ENCODE measurements at places on chromosomes 5 and 9.

DNA sequence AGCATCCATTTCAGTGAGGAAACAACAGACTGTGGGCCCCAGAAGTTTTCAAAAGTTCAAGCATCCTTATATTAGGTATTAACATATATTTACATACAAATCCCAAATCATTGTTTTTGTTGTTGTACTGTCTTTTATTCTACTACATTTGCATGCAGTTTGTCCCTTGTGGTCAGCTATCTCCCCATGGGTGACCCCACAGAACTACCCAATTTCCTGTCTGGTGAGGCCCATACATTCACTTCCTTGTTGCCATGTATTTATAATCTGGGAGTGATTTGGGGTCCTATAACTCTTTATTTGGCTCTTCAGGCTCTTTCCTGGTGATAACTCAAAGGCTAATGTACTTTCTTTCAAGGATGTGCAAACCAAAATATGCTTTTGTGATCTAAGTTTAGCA, 3.3 kb upstream of the CD180 start:
- no peaks in the 10 kb centered on the region for H3K27me3 ChIP-seq
- DNase-seq = no peak
- H3K4me3 ChIP-seq = no peak overlapping the region

- H3K27me3 ChIP-seq = no peaks in the 10 kb centered on the region
- H3K36me3 ChIP-seq = peaks cover 3% of the 10 kb centered on the region
- H3K4me3 ChIP-seq = no peak overlapping the region
- peaks cover 3% of the 10 kb centered on the region for H3K4me1 ChIP-seq
- no peak overlapping the region for H3K27ac ChIP-seq
Measured at GRCh38 chr9:32500768-32501167, 25.2 kb downstream of the RIGI start.

DNA sequence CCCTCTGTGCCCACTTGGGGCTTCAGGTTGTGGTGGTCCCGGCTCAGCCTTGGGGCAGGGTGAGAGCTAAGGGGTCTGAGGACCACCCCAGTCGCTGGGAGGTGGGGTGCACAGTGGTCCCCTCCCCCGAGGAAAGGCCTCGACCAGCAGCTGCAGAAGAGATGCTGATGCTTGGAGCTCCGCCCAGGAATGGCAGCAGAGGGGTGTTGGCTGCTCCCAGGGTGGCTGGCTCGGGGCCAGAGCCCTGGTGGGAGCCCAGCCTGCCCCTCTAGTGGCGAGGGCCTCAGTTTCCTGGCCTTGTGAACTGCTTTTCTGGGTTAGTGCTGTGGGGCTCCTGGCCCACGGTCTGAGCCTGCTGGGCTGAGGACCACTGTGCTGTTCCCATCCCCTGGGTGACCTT, 1.2 kb downstream of the DIPK1B start:
- H3K4me1 ChIP-seq = peaks cover 8% of the 10 kb centered on the region
- H3K4me3 ChIP-seq = peak overlapping the region; percentile 97
- H3K27me3 ChIP-seq = no peaks in the 10 kb centered on the region
- DNase-seq = no peak

DNA sequence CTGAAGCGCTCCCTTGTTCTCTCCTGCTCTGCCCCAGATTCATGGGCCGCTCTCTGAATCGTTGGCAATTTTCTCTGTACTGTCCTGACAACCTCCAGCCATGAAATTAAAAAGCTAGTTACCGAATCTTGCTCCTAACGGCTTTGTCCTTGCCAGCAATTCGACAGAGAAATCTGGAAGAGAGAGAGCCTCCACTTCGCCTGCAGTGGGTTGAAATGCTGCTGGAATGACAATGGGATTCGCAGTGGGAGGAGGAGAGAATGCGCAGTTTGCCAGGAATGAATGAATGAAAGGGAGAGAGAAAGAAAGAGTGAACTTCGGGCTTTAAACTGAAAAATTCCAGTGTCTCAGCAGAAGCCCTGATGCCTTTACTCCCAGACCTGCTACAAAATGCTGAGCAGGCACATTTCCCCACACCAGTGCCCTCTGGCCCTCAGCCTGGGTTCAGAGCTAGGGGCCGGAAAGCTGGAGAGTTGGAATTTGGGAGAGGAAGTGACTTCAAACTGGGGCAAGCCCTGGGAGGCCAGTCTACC, 11.5 kb upstream of the BOD1 start:
- no peaks in the 10 kb centered on the region for H3K36me3 ChIP-seq
- H3K4me1 ChIP-seq = peaks cover 16% of the 10 kb centered on the region
- no peaks in the 10 kb centered on the region for H3K27me3 ChIP-seq
- H3K4me3 ChIP-seq = no peak overlapping the region

GRCh38 chr9:692636-693129, 148.8 kb upstream of the DMRT1 start:
- H3K4me1 ChIP-seq = peaks cover 22% of the 10 kb centered on the region
- no peak for DNase-seq
- no peak overlapping the region for H3K4me3 ChIP-seq
- H3K27me3 ChIP-seq = no peaks in the 10 kb centered on the region

DNA sequence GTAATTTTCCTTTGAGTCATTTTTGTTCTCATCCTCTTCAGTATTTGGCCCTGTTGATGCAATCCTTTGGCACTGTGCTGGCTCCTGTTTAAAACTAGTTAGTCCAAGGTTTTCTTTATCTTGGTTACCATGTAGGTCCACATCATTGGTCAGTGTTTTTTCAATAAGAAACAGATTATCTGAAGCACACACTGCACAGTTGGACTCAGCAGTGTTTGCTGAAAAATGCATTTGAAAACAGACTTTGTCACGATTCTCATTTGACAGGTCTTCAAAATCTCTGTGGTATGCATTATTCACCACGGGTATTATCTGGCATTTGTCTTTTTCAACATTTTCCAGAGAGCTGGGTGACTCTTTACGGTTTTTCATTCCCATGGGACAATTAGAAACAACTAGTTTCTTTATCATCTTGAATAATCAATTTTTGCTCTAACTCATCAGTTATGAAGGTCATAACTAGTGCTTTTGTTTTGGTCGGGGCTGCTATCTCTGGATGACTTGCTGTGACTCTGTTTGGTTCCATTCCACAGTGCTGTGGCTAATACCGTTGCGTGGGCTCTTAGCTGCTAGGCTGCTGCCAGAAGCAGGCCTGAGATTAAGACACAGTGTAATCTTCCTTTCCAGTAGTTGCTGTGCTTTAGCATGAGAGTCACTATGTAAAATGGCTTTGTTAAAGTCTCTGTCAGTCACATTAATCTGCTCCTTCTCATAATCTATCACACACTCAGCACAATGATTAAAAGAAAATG, 36.2 kb downstream of the NUDT12 start:
- no peaks in the 10 kb centered on the region for H3K27me3 ChIP-seq
- H3K36me3 ChIP-seq = no peaks in the 10 kb centered on the region
- no peak for DNase-seq
- no peak overlapping the region for H3K27ac ChIP-seq

GRCh38 chr5:14495301-14495700, 86.3 kb upstream of the OTULINL start:
- H3K36me3 ChIP-seq = peaks cover 96% of the 10 kb centered on the region
- no peak overlapping the region for H3K4me3 ChIP-seq
- no peak for DNase-seq
- no peak overlapping the region for H3K27ac ChIP-seq

- no peaks in the 10 kb centered on the region for H3K27me3 ChIP-seq
- no peak for DNase-seq
- H3K36me3 ChIP-seq = no peaks in the 10 kb centered on the region
- H3K4me1 ChIP-seq = peaks cover 4% of the 10 kb centered on the region
Measured at GRCh38 chr9:4424891-4425290, 65.4 kb upstream of the SLC1A1 start.

- peaks cover 16% of the 10 kb centered on the region for H3K4me1 ChIP-seq
- no peaks in the 10 kb centered on the region for H3K27me3 ChIP-seq
- DNase-seq = no peak
- H3K4me3 ChIP-seq = no peak overlapping the region
- H3K36me3 ChIP-seq = peaks cover 27% of the 10 kb centered on the region
- no peak overlapping the region for H3K27ac ChIP-seq
Measured at GRCh38 chr5:177508221-177508611, 1.4 kb downstream of the DOK3 start.

DNA sequence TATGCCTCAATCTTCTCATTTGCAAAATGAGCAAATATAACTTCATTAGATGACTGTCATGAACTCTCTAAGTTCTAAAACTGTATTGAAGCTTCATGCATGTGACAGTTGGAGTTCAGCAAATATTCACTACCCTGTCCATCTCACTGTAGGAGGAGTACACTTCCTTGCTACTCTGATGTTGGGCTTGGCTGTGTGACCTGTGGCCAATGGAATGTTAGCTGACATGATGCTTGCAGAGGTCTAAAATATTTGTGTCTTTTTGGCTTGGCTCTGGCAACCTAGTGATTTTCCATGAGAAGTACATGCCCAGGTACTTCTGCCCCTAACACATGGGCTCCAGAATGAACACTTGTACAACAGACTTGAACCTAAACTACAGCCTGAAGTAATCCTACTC, 203.1 kb upstream of the ANKH start:
- H3K27me3 ChIP-seq = no peaks in the 10 kb centered on the region
- H3K27ac ChIP-seq = no peak overlapping the region
- no peaks in the 10 kb centered on the region for H3K4me1 ChIP-seq
- no peaks in the 10 kb centered on the region for H3K36me3 ChIP-seq
- DNase-seq = no peak

GRCh38 chr9:91131433-91131839, 230.3 kb downstream of the AUH start:
- H3K4me1 ChIP-seq = no peaks in the 10 kb centered on the region
- no peak overlapping the region for H3K27ac ChIP-seq
- H3K27me3 ChIP-seq = peaks cover 3% of the 10 kb centered on the region
- H3K36me3 ChIP-seq = no peaks in the 10 kb centered on the region
